ENCODE measurements at places on chromosomes 12 and 14.

DNA sequence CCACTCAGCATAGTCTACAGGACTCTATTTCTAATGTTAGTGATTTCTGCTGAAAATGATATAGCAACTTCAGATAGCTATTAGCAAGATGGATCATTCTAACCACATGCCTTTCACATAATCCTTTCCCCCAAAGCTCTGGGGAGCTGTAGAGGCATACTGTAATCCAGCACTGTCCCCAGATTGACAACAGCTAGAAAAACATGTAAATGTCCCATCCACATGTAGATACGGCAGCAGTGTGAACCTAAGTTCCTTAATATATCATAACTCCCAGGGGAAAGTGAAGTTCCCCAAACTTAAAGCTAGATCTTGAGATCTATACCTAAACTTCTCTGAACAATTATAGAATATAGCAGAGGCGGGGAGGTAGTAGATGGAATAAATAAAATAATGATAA is 14.0 kb downstream of the ZNF664 start:
- DNase-seq: no peak

GRCh38 chr12:104306943-104307654 is 3.6 kb downstream of the EID3 start:
- no peak for DNase-seq

DNA sequence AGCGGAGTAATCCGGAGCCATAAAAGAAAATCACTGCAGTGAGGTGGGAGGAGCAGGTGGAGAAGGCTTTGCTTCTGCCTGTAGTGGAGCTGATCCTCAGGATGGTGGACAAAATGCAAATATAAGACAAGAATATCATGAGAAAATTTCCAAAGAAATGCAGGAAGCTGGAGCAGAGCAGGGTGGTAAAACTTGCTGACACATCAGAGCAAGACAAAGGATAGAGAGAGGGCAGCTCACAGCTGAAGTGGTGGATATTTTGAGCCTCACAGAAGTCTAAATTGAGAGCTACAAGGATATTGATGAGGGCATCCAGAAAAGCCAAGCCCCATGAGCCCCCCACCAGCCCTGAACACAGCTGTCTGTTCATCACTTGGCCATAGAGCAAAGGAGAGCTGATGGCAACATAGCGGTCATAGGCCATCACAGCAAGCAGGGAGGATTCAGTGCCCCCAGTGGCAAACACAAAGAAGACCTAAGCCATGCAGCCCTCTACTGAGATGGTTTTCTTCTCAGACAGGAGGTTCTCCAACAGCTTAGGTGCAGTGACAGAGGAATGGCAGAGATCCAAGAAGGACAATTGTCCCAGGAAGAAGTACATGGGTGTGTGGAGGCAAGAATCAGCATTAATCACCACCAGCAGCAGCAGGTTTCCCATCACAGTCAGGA is 30.0 kb upstream of the ANP32D start:
- no peak for DNase-seq

DNA sequence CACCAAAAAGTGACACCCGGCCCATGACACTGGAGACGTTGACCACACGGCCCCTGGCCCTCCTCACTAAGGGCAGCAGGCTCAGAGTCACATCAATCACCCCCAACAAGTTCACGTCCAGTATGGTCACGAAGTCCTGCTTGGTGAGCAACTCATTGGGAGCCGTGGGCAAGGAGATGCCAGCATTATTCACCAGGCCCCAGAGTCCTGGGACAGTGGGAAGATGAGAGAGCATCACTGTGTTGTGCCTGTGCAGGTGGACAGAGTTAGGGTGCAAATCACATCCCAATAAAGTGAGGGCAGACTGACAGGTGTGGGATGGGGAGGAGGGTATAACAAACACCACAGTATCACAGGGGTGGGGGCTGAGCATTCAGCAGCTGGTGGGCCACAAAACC is 2.5 kb downstream of the RDH16 start:
- DNase-seq: no peak

- no peak for DNase-seq
Observed at GRCh38 chr14:32710731-32711680, 227.7 kb upstream of the NPAS3 start.

GRCh38 chr14:63981569-63981968 is 128.8 kb downstream of the SYNE2 start:
- no peak for DNase-seq

- no peak for DNase-seq
Observed at GRCh38 chr12:110844131-110844530, 2.7 kb upstream of the CCDC63 start.

DNA sequence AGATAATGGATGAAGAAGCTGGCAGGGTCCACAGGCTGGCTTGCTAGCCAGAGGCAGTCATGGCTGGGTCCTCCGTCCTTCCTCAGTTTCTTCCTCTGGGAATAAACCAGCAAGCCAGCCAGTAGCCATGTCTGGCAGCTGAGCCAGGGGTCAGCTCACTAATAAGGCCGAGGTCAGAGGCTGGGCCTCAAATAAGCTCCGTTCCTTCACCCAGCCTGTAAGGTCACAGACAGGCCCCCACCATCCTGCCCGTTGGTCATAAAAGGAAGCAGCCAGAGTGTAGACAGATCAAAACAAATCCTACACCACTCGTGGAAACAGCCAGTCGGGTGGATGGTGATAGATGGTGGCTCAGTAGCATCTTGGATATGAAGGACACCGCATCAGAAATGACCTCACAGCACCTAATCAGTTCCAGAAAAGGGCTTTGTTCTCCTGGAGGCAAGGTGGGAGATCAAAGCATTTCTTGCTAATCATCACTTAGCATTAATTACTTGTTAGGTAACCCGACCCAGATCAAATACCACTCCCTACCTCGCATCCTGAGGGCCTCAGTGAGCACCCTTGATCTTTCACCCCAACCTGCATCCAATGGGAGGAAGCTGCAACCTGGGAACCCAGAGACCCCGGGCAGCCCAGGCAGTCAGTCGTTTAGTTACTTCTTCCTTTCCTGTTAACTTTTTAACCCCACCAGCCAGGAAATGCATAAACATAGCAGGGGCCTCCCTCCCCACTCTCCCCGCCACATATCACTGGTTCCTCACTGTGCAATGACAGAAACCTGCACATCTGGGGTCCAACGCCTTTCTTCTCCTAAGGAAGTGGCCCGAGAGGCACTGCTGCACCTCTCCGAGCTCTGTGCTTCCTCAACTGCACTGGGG is 90.2 kb downstream of the KDM2B start:
- DNase-seq: no peak

GRCh38 chr12:70355972-70356371 is 10.1 kb upstream of the KCNMB4 start:
- DNase-seq: no peak

GRCh38 chr14:95025941-95026340 is 131.4 kb downstream of the DICER1 start:
- DNase-seq: no peak

- no peak for DNase-seq
Observed at GRCh38 chr14:102544747-102545460, 35.3 kb upstream of the ANKRD9 start.

- no peak for DNase-seq
Observed at GRCh38 chr12:53172352-53172751, 8.2 kb upstream of the ZNF740 start.

GRCh38 chr14:54981698-54982097 is 45.2 kb downstream of the WDHD1 start:
- no peak for DNase-seq

DNA sequence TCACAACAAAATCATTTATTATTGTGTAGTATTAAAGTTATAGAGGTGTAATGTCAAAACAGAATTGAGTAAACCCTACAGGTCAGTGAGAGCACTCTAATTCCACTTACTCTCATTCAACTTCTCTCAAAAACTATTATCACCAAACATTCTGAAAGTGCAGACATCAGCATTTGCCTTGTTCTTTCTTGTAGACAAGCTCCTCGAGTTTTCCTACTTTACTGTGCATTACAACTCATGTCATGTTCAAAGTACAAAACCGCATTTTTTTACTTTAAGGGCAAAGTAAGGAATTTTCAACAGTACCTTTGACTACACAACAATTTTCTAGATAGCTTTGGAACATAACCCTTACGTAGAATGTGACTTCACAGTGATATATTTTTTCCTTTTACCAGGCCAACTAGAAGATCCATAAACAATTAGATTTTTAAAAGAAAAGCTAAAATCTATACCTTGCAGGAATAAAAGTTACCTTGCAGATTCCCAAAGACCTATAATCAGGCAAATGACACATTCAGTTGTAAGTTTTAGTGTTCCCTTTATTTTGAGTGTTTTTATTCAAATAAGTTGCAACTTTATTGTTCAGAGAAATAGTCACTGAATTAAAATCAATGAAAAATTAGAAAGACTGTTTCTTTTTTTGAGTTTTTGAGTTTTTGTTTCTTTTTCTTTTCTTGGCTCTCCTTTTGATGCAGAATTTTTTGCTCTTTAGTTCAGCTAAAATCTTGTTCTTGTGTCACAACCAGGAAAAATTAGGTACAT is 12.7 kb upstream of the USP15 start:
- DNase-seq: no peak

DNA sequence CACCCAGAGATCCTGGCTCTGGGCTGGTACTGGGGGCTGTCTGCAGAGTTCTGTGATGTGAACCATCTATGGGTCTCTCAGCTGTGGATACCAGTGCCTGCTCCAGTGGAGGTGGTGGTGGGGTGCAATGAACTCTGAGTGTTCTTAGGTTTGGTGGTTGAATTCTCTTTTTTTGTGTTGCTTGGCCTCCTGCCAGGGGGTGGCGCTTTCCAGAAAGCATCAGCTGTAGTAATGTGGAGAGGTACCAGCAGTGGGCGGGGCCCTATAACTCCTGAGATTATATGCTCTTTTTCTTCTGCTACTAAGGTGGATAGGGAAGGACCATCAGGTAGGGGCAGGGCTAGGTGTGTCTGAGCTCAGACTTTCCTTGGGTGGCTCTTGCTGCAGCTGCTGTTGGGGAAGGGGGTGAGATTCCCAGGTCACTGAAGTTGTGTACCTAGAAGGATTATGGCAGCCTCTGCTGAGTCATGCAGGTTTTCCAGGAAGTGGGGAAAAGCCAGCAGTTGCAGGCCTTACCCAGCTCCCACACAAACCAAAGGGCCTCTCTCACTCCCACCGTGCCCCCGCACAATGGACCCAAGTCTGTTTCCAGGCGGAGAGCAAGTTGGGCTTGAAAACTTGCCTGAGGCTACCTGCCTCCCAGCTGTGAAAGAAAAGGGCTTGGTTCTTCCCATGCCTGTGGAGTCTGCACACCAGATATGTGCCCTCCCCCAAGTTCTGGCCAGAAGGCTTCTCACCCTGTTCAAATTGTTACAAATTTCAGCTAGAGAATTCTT is 18.6 kb downstream of the CCER1 start:
- DNase-seq: no peak

DNA sequence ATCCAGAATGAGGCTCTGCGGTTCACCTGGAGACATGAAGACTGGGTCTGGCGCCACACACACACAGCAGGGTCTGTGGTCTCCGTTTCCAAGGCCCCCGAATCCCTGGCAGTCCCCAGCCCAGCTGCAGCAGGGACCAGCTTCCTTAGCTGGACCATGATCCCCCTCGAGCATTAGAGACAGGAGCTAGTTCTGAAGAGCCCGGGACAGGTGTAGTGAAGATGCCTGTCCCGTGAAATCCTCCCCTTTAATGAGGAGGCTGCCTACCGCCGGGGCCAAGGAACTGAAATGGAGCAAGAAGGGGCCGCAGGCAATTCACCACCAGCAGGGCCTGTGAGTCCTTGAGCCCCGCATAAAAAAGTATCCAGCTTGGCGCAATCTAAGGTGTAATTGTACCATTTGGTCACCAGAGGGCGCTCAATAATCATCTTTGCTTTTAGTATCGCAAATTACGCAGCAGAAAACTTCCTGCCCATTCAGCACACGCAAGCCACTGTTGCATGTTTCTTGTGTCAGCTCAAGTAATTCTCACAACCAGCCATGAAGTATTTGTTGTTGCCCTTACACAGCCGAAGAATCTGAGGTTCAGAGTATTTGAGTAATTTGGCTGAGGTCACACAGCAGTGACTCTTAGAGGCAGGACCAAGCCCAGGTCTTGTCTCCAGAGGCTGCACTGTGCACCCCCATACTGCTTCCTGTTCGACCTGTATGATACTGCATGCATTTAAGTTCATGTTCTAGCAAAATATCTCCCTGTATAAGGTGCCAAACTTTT is 54.3 kb upstream of the PPP2R5C start:
- no peak for DNase-seq

GRCh38 chr14:88551980-88552431 is 2.8 kb downstream of the PTPN21 start:
- no peak for DNase-seq

DNA sequence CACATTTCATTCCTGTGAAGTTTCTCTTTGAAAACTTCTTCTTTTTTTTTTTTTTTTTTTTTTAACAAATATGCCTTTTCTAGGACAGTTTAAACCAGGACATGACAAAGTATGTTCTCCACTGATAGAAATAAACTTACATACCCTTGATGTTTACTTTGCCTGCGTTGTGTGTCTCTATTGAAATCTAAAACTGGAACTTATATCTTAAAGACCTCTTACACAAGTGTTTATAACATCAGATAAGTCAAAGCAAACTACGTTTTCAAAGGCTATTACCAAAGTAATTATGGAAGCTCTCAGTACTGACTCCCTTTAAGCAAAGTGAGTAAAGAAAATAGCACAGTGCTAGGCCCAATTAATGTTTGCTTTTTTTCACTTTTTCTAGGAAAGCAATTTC is 30.6 kb upstream of the ISM2 start:
- no peak for DNase-seq

GRCh38 chr12:47236109-47236714 is 156.5 kb upstream of the AMIGO2 start:
- peak; percentile 52 for DNase-seq

DNA sequence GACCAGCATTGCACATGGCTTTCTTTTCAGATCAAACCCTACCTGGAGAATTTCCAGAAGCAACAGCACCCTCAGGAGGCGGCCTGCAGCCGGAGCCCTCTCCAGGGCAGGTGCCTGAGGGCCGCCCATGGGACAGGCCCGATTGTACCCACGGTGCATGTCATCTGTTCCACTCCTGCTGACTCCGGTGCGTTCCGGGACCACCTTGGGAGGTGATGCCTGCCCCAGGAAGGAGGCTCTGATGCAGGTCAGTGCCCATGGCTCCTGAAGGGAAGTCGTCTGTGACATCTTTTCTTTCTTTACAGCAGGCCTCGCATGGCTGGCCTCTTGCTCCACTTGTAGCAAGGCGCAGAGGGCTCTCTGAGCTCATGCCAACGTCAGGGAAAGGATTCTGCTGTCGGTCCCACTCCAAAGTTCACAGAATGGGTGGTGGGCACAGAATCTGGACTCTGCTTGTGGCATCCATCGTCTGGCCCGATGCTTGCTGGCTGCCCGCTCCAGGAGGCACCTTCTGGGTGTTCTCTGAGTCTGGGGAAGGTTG is 160.7 kb upstream of the RTL1 start:
- no peak for DNase-seq

DNA sequence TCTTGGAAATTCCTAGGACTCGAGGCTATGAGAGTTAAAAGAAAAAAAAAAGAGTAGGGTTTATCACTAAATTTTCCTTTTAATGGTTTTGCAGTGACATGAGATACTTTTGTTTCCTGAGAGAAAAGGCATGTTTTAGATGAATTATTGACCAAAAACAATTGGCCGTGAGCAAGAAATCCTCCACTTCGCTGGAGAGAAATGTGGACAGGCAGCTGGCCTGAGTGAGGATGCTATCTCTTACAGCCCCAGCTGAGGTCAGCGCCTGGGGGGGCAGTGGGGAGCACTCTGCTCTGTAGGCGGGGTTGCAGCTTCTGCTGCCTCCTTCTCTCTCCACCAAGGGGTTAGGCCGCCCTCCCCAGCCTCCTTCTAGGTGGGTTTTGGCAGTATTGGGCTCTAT is 54.7 kb downstream of the PRIMA1 start:
- no peak for DNase-seq

- DNase-seq: no peak
Observed at GRCh38 chr14:92409043-92409442, 86.1 kb downstream of the SLC24A4 start.

GRCh38 chr12:19208456-19208855 is 78.9 kb downstream of the PLEKHA5 start:
- DNase-seq: no peak
